ENCODE measurements at places on chromosomes 2 and 18.

GRCh38 chr2:178306352-178307073 lies 112.2 kb downstream of the OSBPL6 start:
- no peak for DNase-seq

- DNase-seq = no peak
These were observed 737 bp upstream of the MAPK4 start for GRCh38 chr18:50558948-50559751.

DNA sequence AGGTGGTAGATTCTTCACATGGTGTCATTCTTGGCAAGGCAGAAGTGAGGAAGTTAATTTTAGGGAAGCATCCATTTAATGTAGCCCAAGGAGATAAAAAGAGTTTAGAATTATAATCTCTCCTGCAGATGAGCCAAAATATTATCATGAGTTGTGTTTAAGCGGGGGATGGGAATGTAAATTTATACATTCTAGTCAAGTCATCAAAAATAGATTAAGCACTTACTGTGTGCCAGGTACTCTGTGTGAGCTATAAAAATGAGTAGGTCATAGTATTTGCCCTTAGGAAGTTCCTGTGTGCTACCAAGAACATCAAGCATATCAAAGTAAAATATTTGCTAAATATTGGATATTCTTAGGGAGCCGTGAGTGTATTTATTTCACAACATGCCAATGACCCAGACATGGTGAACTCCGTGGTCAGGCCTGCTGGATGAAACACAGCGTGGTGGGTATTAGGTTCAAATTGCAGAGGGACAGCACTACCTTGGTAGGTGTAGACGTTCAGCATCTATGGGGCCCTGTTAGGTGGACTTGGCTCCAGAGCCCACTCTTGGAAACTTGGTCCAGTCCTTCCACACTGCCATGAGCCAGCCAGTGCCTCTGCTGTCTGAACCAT lies 37.4 kb downstream of the MEIS1 start:
- no peak for DNase-seq

GRCh38 chr2:149741646-149742045 lies 154.1 kb upstream of the MMADHC start:
- no peak for DNase-seq

GRCh38 chr2:126220331-126220730 lies 435.6 kb upstream of the GYPC start:
- no peak for DNase-seq

DNA sequence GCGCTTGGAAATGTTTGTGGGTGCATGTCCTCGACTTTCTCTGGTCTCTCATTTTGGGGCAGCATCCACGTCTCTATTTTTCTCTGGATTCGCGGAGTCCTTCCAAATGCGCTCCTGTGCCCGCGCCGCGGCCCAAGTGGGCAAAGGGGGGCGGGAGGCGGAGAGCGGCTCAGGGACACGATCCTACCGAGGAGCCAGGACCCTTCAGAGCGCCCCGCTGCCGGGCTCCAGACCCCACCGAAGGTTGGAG lies 990 bp downstream of the EPAS1 start:
- no peak for DNase-seq

DNA sequence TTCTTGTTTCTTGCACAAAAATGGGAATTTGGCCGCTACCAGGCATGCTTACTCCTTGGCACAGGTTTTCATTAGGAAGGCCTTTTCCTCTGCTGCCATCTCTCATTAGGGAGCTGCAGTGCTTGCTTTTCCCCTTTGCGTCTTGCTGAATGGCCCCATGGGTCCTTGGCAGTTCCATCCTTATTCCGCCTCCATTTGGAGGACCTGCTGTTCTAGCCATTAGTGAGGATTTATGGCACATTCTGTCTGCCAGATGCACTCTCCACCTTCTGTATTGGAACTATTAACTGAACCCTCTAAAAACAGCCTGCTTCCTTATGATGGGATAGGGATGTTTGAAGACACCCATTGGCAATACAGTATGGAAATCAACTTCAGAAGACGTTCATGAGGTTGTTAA lies 103.5 kb upstream of the NOSTRIN start:
- no peak for DNase-seq

Measured in hippocampal formation (tissue), 2 donors.